ENCODE measurements at places on chromosomes 6 and 20. TPM values are rescaled to one million over a fixed set of nuclear protein-coding genes. Genes with fewer than 3 reads are reported as not detected.

DNA sequence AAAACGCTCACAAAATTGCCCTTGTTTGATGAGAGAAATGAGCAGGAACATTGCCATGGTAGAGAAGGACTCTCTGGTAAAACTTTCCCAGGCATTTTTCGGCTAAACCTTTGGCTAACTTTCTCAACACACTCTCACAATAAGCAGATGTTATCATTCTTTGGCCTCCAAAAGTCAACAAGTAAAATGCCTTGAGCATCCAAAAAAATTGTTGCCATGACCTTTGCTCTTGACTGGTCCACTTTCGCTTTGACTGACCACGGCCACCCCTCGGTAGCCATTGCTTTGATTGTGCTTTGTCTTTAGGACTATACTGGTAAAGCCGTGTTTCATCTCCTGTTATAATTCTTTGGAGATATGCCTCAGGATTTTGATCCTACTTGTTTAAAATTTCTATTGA is 41.1 kb upstream of the PREP start:
- H3K4me1 ChIP-seq: no peaks in the 10 kb centered on the region
- H3K27ac ChIP-seq: no peak overlapping the region
- no peaks in the 10 kb centered on the region for H3K36me3 ChIP-seq
- H3K27me3 ChIP-seq: no peaks in the 10 kb centered on the region
- no peak for DNase-seq

GRCh38 chr6:166242888-166243287 is 65.3 kb downstream of the PRR18 start:
- H3K4me3 ChIP-seq: no peak overlapping the region
- H3K27me3 ChIP-seq: peaks cover 44% of the 10 kb centered on the region
- no peaks in the 10 kb centered on the region for H3K4me1 ChIP-seq

DNA sequence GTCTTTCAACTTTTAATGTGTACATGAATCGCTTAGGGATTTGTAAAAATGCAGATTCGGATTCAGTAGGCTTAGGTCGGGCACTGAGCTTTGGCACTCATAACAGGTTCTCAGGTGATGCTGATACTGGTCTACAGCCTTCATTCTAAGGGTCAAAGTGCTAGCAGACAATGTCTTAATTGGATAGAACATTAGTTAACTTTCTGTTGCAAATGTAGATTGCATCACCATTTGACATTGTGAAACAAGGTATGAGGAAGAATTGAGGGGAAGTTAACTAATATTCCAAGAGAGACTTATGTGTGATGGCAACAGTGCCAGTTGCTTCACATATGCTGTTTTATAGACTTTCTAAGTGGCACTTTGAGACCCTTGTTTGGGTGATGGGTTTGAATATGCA is 86.9 kb downstream of the MLIP start:
- H3K4me1 ChIP-seq: no peaks in the 10 kb centered on the region
- H3K27me3 ChIP-seq: no peaks in the 10 kb centered on the region
- H3K27ac ChIP-seq: no peak overlapping the region
- H3K36me3 ChIP-seq: no peaks in the 10 kb centered on the region

DNA sequence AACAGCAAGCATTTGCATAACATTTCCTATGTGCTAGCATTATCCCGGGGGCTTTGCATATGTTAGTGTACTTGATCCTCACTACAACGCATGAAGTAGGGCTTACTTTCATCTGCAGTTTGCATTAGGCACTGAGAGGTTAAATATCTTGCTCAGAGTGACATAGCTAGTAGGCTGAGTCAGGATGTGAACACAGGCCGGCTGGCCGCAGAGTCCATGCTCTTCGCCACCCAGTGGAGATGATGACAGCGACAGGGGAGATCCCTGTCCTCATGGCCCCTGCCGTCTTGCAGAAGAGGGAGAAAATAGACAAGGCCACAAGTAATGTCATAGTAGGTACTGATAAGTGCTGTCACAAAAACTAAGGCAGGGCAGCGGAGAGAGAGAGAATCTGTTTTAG is 46.9 kb downstream of the LYRM4 start:
- peak; percentile 39 for DNase-seq
- peaks cover 17% of the 10 kb centered on the region for H3K4me1 ChIP-seq
- H3K36me3 ChIP-seq: peaks cover 6% of the 10 kb centered on the region
- H3K4me3 ChIP-seq: no peak overlapping the region

GRCh38 chr20:64133951-64134407 is 26.6 kb upstream of the NPBWR2 start:
- no peaks in the 10 kb centered on the region for H3K4me1 ChIP-seq
- no peak for DNase-seq
- H3K4me3 ChIP-seq: no peak overlapping the region
- peaks cover 6% of the 10 kb centered on the region for H3K27me3 ChIP-seq

- peaks cover 11% of the 10 kb centered on the region for H3K4me1 ChIP-seq
- DNase-seq: peak; percentile 74
- no peaks in the 10 kb centered on the region for H3K27me3 ChIP-seq
- no peak overlapping the region for H3K4me3 ChIP-seq
- peak overlapping the region; percentile 6 for H3K27ac ChIP-seq
These were observed 359.2 kb downstream of the GJA1 start for GRCh38 chr6:121794630-121795029.

GRCh38 chr20:38196592-38196991 is 31.5 kb upstream of the TGM2 start:
- no peaks in the 10 kb centered on the region for H3K27me3 ChIP-seq
- DNase-seq: no peak
- no peak overlapping the region for H3K27ac ChIP-seq
- H3K36me3 ChIP-seq: no peaks in the 10 kb centered on the region

DNA sequence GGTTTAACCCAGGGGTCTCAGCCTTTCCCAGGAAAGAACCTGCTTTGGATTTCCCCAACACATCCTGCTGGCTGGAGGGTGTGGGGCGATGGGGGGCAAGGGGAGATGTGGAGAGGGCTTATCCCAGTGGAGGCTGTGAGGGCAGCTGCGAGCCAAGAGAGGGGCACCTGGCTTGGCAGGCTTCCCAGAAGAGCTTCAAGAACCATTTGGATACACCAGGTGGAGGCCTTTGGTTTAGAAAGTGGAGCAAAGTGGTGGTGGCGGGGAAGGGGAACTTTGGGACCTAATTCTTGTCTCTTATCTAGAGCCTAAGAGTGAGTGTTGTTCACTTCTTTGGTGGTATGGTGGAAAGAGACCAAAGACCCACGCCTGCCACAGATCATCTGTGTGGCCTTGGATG is 12.4 kb downstream of the CD40 start:
- DNase-seq: no peak
- peaks cover 25% of the 10 kb centered on the region for H3K27me3 ChIP-seq
- no peak overlapping the region for H3K4me3 ChIP-seq
- H3K4me1 ChIP-seq: peaks cover 23% of the 10 kb centered on the region
- no peak overlapping the region for H3K27ac ChIP-seq
- no peaks in the 10 kb centered on the region for H3K36me3 ChIP-seq

DNA sequence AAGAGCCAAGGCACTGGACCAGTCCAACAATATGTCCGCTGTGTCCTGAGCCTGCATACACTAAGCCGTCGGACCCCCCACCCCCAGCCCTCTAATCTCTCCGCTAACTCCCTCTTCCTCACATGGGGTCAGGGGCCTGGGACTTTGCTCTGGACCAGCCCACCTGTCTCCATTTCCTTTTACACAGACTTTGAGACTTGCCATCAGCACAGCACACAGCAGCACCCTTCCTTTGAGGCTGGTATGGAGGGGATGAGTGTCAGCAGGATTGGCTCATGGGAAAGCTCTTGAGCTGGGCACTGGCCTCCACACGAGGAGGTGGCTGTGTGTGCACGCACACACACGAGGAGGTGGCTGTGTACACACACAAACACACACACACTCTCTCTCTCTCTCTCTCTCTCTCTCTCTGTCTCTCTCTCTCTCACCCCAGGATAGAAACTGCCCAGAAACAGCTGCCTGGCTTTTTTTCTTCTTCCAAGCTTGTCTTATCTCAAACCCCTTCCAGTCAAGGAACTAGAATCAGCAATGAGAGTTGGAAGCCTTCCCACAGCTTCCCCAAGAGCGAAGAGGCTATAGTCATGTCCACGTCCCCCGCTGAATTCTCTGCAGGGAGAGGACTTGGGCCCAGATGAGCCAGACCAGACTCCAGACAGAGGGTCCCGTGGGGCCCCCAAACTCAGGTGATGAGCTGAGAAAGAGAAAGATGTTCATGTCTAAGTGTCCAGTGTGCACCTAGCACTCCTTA is 18.6 kb downstream of the SLC9A8 start:
- no peak overlapping the region for H3K4me3 ChIP-seq
- H3K27me3 ChIP-seq: no peaks in the 10 kb centered on the region
- H3K36me3 ChIP-seq: 0 out of 2 replicates have a peak, but pooled peaks cover 2% of the 10 kb centered on the region
- peaks cover 17% of the 10 kb centered on the region for H3K4me1 ChIP-seq
- H3K27ac ChIP-seq: no peak overlapping the region

DNA sequence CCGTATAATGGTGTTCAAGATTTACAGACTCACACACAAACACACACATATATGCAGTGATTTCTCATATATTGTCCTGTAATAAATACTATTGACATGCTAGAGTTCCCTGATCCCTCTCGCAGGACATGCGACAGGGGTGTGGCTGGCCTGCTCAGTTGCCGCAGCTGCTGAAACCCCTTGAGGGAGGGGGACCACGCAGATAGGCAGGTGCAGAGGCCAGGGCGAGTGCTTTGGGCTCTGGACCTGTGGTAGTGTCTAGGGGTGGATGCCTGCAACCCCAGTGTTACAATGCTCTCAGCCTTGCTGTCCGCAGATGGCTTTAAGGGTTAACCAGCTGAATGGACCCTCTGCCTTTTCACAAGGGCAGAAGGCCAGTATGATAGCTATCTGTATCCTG is 706.2 kb downstream of the EYS start:
- no peak for DNase-seq
- H3K27ac ChIP-seq: no peak overlapping the region
- H3K36me3 ChIP-seq: no peaks in the 10 kb centered on the region
- H3K27me3 ChIP-seq: no peaks in the 10 kb centered on the region
- H3K4me3 ChIP-seq: no peak overlapping the region

DNA sequence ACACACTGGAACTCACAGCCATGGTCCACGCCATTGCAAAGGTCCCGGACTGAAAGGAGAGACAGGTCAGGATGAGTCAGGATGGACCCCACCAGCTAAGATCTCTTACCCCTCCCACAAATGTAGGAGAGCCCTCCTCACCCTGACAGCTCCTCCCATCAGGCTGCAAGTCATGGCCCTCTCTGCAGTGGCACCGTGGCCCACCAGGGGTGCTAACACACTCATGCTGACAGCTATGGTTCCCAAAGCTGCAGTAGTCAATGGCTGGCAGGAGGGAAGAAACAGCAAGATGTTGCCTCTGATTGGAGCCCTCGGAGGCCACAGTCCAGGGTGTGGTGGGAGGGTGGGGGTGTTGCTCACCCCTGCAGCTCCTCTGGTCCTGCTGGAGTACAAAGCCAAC is 5.7 kb upstream of the RBPJL start:
- no peaks in the 10 kb centered on the region for H3K4me1 ChIP-seq
- H3K27ac ChIP-seq: no peak overlapping the region
- H3K36me3 ChIP-seq: no peaks in the 10 kb centered on the region

- H3K36me3 ChIP-seq: no peaks in the 10 kb centered on the region
- DNase-seq: peak; percentile 78
- no peak overlapping the region for H3K4me3 ChIP-seq
- H3K4me1 ChIP-seq: peaks cover 51% of the 10 kb centered on the region
- peak overlapping the region; percentile 39 for H3K27ac ChIP-seq
These were observed 45.3 kb upstream of the FAM50B start for GRCh38 chr6:3803627-3804468.

- no peak overlapping the region for H3K27ac ChIP-seq
- peaks cover 20% of the 10 kb centered on the region for H3K4me1 ChIP-seq
- H3K27me3 ChIP-seq: no peaks in the 10 kb centered on the region
- no peaks in the 10 kb centered on the region for H3K36me3 ChIP-seq
- no peak overlapping the region for H3K4me3 ChIP-seq
These were observed 4.9 kb upstream of the RNF24 start for GRCh38 chr20:4020256-4020655.

- peaks cover 11% of the 10 kb centered on the region for H3K4me1 ChIP-seq
- H3K4me3 ChIP-seq: no peak overlapping the region
- no peaks in the 10 kb centered on the region for H3K36me3 ChIP-seq
- no peaks in the 10 kb centered on the region for H3K27me3 ChIP-seq
- H3K27ac ChIP-seq: no peak overlapping the region
These were observed 449.9 kb upstream of the SOX4 start for GRCh38 chr6:21143645-21144044.

The RBBP8NL gene
- total RNA-seq: 9.4 TPM

The TBPL1 gene
- total RNA-seq: 17.7 TPM

The CGA gene
- total RNA-seq: not detected

The RGS17 gene
- 0.40 TPM for total RNA-seq

Measured in PC-3 (cell line).